ENCODE measurements at places on chromosomes 12 and 14.

DNA sequence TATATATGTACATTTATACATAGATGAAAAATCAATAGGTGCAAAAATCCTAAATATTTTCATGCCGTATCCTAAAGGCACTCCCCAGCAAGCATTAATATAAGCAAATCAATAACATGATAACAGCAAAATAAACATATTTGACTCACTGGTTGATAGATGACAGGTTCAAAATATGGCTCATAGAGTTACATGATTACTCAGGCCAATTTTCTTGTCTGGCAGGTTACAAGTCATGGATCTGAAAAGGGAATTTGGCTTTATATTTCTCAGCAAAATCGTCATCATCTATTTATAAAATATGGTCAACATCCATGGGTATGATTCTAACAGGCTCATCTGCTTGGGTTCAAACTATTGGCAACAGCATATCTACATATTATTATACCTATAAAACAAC, 34.9 kb upstream of the SYT1 start:
- no peak for DNase-seq

GRCh38 chr12:124632519-124632984, 65.1 kb upstream of the NCOR2 start:
- peak; percentile 84 for DNase-seq

- DNase-seq = peak; percentile 21
Measured at GRCh38 chr12:122226366-122227125, 694 bp upstream of the DIABLO start.

- no peak for DNase-seq
Measured at GRCh38 chr14:75430116-75430515, 2.3 kb downstream of the JDP2 start.

DNA sequence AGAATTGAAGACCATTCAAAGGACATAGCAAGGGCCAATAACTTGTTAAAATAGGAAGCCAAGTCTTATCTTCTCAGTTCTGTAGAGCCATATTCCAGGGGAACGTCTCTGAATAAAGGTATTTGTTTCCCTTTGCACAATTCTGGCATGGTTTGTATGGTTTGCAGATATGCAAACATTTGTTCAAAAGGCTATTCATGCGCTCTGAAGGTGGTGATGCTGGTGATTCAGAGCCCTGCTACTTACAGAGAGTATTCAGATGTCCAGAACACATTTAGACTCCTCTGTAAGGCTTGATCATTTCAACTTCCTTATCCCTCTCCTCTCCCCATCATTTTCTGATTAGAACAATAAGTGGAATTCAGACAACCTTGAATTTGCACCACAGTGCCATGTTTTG, 35.9 kb downstream of the SLC4A8 start:
- no peak for DNase-seq

DNA sequence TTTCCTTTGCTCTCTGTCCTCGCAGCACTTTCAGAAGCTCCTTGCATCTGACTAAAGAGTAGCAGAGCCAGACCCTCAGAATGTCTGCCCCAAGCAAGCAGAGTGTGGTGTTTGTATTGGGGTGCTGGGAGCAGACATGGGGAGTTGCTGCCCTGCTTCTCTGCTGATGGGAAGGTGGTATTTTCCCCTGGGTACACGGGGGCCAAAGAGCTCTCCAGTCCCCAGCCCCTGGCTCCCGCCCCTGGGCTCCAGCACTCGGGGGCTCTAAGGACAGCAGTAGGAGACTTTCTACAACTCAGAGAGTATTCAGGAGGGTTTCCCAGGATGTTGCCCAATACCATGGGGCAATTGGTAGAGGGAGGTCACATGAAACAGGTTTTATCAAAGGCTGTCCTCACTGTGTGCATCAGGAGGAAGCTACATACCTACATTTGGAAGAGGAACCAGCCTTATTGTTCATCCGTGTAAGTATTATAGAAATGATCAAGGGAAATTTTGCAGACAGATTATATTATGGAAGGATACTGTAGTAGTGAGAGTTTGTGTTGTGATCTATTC, 50.3 kb downstream of the DAD1 start:
- no peak for DNase-seq
